ENCODE measurements at places on chromosomes 11 and 22.

GRCh38 chr11:20559523-20560300, 39.7 kb upstream of the SLC6A5 start:
- no peak for DNase-seq

DNA sequence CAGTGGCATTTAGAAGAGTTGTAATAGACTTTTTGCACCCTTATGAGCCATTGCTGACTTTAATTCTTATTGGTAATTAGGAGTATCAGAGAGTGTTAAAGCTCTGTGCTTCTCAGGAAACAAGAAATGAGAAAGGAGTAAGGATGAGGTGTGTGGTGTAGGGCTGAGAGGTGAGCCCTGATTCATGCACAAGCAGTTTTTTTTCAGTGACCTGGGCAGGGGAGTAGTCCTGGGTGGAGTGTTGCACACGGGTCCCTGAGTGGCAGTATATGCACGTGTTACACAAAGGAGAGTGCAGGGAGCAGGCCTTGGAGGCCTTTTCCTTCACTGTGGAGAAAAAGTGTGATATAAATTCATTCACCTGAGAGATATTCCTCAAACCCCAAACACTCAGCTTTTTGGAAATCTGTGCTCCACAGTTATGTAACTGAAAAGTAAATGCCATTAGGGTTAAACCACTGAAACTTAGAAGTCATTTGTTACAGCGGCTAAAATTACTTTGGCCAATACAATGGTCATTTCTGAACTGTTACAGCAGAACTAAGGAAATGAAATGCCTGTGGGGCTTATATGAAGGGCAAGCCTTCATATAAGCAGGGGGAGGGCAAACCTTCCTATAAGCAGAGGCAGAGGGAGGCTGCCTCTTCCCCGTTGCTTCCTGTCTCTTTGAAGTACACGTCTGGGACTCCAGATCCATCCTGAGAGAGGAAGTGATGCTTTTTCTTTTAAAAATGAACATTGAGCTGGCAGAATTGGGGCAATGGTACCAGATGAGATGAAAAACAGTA, 62.6 kb upstream of the OLFML1 start:
- no peak for DNase-seq

DNA sequence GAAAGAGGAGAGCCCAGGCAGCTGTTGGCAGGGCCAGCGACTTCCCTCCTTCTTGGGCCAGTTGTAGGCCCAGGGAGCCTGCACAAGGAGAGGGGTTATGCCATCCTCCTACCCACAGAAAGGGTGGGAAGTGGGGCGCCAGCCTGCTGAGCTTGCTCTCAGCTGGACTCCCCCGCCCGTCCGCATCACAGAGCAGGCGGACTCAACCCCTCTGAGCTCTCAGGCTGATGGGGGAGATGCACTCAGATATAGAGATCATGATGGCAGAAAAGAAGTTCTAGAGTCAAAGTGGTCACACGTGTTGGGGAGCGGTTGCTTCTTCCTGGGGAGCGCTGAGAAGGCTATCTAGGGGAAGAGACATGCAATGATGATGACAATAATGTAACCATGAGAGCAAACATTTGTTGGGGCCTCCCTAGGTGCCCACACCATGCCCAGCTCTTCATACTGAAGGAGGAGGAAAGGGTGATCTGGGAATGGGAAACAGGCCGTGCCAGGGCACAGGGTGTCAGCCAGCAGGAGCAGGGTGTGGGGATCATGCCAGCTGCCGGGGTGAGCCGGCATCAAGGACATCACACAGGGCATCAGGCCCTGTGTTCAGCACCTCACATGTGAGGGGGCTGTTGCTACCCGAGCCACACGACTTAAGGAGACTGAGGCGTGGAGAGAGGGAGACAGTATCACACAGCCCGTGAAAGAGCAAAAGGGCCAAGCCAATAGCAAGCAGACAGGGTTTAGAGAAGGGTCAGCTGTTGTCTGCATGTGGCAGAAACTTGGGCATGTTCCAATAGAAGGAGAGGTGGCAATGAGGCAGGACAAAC, 7.7 kb downstream of the SLC35E4 start:
- no peak for DNase-seq

- DNase-seq: no peak
Measured at GRCh38 chr11:79264284-79264683, 176.5 kb downstream of the TENM4 start.

DNA sequence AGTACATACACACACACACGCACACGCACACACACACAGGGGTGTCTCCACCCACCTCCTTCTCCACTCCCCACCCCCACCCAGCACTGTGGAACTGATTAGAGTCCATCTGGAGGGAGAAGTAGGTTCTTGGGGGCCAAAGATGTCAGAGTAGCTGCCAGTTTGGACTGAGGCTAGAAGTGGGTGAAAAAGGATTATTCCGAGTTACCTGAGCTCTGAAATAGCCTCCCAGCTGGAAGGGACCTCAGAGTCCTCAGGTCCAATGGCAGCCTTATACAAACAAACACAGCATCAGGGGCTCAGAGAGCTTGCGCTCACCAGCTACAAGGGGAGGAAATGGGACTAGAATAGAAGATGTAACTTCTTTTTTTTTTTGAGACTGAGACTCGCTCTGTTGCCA, 20.8 kb downstream of the IL10RA start:
- DNase-seq: no peak

GRCh38 chr11:132037467-132037862, 667.0 kb downstream of the NTM start:
- no peak for DNase-seq

DNA sequence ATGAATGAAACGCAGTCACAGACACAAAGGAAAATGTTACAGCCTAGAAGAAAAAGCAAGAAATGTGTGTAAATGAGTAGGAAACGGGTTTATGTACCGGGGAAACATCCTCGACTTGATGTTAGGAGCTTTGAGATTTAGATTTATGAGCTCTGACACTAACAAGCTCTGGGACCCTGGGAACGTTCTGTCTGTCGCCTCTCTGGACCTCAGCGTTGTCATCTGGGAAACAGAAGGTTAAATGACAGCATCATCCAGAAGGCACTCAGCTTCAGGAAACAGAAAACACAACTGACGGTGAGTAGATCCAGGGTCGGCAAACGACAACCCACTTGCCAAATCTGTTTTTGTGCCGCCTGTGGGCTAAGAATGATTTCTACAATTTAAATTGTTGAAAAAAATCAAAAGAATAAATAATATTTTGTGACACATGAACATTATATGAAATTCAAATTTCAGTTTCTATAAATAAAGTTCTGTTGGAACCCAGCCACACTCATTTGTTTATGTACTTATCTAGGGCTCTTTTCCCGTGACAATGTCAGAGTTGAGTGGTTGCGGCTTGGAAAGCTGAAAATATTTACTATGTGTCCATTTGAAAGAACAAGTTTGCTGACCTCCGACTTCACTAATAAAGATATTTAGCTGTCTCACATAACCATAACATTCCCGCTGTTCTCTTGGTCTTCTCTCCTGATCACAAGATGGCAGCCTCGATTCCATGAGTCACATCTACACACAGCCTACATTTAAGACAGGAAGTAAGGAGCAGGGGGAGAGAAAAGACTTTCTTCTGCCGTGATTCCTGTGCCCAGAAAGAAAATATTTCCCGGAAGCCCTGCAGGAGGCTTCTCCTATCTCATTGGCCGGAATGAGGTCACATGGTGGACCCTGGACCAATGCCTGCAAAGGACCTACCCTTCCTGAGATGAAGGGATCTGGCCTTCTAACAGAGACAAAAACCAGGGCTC, 47.1 kb upstream of the SYT13 start:
- DNase-seq: no peak

GRCh38 chr11:70103256-70103975, 25.3 kb downstream of the ANO1 start:
- no peak for DNase-seq

GRCh38 chr11:30143098-30143705, 87.6 kb upstream of the FSHB start:
- DNase-seq: no peak

DNA sequence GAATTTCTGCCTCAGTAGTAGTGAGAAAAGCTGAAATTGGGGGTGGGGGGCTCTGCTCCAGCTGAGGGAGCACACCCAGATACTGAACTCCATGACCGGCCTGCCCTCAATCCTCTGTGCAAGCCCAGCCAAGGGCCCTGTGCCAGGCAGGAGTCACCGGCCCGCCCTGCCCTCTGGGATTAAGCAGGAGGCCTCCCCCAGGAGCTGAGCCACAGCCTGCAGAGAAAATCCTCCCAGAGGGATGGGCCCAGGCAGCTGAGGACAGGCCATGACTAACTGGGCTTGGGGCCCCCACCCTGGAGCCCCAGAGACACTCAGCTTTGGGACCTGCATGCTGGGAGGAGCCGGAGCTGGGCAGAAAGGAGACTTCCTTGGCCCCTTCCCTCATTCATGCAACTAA, 48.8 kb downstream of the MN1 start:
- DNase-seq: no peak

- no peak for DNase-seq
Measured at GRCh38 chr22:38462960-38463784, 4.7 kb upstream of the KDELR3 start.

DNA sequence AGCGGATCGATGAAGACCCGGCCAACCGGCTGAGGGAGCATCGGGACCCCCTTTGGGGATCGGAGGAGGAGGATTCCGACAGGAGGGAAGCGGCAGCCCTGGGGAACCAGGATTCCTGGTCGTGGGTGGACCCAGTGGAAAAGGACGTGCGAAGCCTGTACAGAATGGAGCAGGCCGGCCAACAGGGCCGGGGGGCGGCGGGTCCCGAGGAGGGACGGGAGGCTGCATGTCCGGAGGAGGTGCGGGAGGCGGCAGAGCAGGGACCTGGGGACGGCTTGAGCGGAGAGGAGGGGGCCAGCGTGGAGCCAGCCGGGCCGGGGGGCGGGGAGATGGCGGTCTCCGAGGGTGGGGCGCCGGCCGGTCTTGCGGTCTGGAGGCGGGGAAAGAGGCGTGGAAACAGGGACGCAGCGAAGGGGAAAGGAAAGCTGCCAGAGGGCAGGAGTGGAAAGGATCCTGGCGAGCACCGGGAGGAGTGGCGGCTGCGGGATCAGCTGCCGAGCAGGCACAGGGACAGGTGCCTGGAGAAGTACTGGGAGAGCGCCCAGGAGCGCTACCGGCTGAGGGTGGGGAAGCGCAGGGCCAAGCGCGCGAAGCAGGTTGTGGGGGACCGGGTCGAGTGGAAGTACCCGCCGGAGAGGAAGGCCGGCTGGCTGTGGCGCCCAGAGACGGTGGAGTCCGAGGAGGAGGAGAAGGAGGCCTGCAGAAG, at the start of gene ANO5:
ANO5 (plus strand) TSS at position 444 of the 706 bp plus-strand sequence. CDS start 408 bp downstream, outside the sequence.
- DNase-seq: no peak

GRCh38 chr11:43638717-43639116, 41.8 kb upstream of the HSD17B12 start:
- DNase-seq: no peak

DNA sequence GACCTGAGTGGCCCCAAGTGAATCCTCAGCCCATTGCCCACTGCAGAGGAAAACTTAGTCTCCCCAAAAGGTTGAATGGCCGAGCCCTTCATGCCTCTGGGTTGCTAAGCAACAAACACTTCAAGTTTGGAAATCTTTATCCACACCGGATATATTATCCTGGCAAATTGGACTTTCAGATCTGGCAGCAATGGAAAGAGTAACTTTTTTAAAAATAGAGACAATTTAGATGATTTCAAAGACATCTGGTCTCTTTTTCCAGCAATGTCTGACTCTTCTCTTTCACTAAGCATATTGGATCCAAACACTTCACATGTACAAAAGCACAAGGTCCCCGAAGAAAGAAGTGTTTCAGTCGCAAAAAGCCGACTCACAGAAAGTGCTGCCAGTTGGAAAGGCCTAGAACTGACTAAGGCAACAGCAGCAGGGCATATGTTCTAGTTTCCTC, 505.3 kb downstream of the SOX6 start:
- no peak for DNase-seq

- no peak for DNase-seq
Measured at GRCh38 chr11:128507936-128508335, 79.4 kb downstream of the ETS1 start.

DNA sequence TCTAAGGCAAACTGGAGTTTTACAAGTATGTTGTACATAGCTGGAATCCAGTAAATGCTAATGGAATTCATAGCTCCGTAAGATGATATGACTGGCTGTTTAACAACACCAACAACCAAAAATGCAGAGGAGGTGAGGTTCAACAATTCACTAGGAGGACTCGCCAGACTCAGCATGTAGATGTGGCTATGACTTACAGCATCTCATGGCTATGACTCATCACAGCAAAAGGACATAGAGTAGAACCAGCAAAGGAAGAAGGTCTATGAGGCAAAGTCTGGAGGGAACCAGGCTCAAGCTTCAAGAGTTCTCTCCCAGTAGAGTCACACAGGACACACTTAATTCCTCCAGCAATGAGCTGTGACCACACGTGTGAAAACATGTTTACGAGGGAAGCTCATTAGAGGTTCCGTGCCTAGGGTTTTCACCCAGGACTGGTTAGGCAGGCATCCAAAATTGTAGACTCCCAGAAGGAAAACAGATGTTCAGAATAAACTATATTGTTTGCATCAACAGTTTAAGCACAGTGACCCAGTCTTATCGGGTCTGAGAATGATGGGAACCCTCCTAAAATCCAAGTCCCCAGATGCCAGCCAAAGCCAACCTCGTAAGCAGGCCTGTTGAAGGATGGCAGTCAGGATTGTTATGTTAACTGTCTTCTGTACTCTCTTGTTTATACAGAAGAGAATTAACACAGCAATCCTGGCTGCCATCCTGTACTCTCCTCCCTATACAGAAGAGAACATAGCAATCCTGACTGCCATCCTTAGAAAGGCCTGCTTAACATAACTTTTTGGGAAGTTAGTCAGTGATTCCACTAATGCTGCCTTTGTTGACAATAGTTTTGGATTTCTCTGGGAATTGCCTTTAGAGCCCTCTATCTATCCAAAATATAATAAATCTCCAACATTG, 116.6 kb downstream of the LARGE1 start:
- no peak for DNase-seq

GRCh38 chr11:67392183-67392715, 463 bp downstream of the RAD9A start:
- no peak for DNase-seq

- no peak for DNase-seq
Measured at GRCh38 chr11:15473954-15474837, 359.5 kb downstream of the INSC start.

GRCh38 chr11:69523453-69523852, 42.0 kb downstream of the LINC01488 start:
- no peak for DNase-seq

DNA sequence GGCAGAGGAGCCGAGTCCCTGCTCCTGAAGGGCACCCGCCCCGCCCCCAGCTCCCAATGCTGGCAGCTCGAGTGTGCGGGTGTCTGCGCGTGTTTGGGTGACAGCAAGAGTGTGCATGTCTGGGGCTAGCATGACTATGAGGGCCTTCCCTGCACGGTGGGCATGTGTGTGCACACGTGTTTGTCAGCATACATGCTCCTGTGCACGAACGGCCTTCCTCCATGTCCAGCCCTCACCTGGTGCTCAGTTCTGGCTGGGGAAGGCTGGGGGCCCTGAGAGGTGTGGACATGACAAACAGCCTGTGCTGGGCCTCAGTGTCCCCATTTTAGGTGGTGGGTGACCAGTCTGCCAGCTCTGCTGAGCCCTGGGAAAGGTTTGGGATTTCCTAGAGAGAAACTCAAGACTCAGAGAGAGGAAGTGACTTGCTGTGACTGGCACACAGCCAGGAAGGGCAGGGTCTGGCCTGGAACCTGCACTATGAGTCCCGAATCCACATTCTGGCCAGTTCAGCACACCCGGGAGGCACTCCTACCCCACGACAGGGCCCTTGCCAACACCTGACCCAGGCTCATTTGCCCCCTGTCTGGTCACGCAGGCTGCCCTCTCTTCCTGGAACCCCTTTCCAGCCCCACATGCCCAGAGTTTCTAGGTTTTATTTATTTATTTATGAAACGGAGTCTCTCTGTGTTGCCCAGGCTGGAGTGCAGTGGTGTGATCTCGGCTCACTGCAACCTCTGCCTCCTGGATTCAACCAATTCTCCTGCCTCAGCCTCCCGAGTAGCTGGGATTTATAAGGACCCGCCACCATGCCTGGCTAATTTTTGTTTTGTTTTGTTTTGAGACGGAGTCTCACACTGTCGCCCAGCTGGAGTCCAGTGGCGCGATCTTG, 3.3 kb upstream of the SHISA8 start:
- no peak for DNase-seq

Data from T-helper 1 cell (primary cell).